ENCODE measurements at places on chromosomes 12 and 14.

GRCh38 chr14:53113989-53114388 is 39.1 kb downstream of the DDHD1 start:
- no peak for DNase-seq

GRCh38 chr12:44875417-44875953 is 630 bp downstream of the NELL2 start:
- DNase-seq: no peak

GRCh38 chr14:103107941-103108748 is 13.6 kb downstream of the EXOC3L4 start:
- no peak for DNase-seq

GRCh38 chr12:54195737-54196347 is 7.1 kb upstream of the SMUG1 start:
- no peak for DNase-seq

GRCh38 chr12:122190842-122191668 is 8.1 kb downstream of the LRRC43 start:
- DNase-seq: peak; percentile 56

DNA sequence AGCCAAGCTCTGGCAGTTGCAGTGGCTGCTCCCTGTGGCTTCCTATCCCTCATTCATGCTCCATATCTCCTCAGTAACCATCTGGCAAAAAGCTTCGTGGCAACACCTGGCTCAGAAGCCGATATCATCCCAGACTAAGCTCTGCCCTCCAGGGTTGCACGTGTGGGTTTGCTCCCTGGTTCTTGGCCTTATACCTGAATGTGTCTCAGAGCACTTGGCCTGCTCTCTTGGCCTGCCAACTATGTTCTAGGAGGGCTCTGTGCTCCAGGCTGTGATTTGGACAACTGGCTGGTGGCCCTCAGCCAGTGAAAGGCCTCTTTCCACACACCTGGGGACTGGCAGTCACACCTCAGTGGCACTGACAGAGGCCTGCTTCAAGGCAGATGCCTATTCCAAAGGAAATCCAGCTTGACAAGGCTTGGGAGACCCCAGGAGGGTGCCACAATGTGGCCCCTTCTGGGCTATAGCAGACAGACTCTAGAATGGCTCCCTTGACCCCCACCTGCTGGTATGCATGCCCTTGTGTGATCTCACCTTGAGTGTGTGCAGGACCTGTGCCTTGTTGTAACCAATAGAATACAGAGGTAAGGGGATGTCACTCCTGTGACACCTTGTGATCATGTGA is 10.5 kb downstream of the PLD4 start:
- DNase-seq: no peak

GRCh38 chr12:20189767-20190166 is 178.6 kb upstream of the PDE3A start:
- DNase-seq: no peak

GRCh38 chr12:11854011-11854499 is 204.6 kb downstream of the ETV6 start:
- no peak for DNase-seq

DNA sequence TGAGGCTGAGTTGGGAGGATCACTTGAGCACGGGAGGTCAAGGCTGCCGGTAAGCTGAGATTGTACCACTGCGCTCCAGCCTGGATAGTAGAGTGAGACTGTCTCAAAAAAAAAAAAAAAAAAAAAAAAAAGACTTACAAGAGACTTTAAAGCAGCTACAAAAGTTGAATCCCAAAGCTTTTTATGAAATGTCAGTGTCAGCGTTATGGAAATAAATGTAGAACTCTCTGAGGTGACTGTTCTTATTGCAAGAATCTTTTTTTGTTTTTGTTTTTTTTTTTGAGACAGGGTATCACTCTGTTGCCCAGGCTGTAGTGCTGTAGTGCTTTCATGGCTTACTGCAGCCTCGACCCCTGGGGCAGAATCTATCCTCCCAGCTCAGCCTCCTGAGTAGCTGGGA is 17.2 kb downstream of the FUT8 start:
- no peak for DNase-seq

- no peak for DNase-seq
Measured at GRCh38 chr12:95004610-95005009, 1.1 kb upstream of the NDUFA12 start.

GRCh38 chr12:71216725-71217579 is 59.2 kb upstream of the TSPAN8 start:
- peak; percentile 41 for DNase-seq

DNA sequence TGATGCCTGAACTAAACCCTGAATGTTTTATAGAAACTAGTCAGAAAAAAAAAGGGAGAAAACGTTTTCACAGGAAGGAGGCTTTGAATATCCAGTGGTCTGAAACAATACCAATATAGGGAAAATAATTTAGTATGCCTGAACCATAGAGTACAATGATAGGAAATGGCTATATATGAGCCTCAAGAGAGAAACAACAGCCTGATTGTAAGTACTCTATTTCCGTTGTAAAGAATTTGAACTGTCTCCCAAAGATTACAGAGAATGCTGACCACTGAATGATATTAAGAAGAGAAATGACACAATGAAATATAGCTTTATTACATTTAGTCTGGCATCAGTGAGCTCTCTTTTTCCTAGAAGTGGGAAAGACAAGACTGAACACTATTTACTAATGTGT is 5.5 kb upstream of the GABARAPL1 start:
- no peak for DNase-seq

DNA sequence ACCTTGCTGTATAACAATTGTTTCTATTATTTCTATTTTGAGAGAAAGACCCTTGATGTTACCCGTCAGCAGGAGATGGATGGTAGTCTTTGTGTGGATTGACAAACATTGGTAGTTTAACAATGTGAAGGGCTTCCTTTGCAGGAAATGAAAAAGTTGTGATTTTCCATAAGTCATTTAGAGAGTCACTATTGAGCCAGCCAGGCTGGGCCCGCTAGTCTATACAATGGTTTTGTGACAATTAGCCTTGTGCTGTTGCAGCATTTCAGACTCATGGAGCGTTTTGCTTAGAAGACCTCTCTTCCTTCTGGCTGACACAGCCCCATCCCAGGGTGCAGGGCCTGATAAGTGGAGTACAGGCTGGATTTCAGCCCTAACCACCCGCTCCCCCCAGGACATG is 18.3 kb upstream of the SLC38A2 start:
- no peak for DNase-seq

DNA sequence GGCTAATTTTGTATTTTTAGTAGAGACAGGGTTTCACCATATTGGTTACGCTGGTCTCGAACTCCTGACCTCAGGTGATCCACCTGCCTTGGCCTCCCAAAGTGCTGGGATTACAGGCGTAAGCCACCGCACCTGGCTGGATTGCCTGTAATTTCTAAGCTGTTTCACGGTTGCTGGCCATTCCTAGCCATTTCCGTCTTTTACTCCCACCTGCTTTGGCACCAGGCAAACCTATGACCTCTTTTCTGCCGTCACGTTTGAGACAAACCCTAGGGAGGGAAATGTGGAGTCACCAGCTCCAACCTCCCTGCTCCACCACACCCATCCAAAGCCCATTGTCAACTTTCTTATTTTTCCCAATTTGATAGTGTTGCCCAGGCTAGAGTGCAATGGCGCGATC is 1.2 kb downstream of the GPR132 start:
- DNase-seq: no peak

- no peak for DNase-seq
Measured at GRCh38 chr12:107337346-107338095, 244.2 kb upstream of the CRY1 start.

GRCh38 chr12:49962861-49963765 is 1.4 kb downstream of the AQP5 start:
- peak; percentile 61 for DNase-seq

- no peak for DNase-seq
Measured at GRCh38 chr14:105914738-105915385, 388.5 kb downstream of the TMEM121 start.

DNA sequence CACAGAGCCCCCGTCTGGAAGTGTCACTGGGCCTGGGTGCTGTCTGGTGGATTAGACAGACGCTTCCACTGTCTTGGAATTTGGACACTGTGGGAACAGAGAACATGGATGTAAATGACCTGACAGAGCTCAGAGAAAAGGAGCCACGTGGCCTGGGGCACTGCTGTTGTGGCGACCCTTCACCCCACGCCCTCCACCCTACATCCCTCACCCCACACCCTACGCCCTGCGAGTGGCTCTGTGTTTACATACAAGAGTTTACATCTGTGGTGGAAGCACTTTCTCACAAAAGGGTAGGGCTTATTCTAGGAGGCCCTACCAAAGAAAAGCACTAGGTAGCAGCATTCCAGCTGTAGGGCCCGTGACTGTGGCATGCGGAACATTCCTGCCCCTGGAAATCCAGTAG is 47.7 kb downstream of the B4GALNT3 start:
- DNase-seq: no peak

GRCh38 chr14:50127802-50128201 is 11.4 kb upstream of the VCPKMT start:
- no peak for DNase-seq

DNA sequence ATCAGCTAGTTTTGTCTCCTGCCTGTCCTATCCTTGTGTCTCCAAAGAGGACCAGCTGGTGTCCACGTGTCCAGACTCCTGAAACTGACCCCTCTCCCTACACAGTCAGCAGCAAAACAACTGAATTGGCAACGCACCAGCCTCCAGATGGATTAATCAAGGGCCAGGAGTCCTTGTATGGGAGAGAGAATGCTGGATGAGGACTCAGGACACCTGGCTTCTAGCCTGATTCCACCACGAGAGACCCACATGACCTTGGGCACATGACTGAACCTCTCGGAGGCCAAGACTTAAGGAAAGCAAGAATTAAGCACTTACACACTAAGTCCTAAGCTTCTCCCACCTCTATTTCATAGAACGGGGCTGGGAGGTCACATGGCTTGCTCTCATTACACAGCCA is 60.4 kb upstream of the CMKLR1 start:
- DNase-seq: no peak

- DNase-seq: peak; percentile 48
Measured at GRCh38 chr12:115840159-115840558, 437.3 kb downstream of the MED13L start.

DNA sequence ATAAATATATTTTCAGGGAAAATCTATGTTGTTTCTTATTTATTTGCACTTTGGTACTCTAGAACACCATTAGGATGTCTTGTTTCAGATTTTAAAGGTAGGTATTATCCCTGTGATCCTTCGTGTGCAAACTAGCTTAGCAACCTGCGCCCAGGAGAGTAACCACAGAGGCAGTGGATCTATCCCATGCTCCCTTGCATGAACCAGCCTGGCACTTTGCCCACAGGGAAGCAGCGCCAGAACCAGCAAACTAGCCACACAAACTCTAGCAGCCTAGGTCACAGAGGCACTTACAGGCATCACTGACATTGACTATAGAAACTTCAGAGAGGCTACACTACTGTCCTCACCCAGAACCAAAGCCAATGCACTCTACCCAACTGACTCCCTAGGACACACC is 76.1 kb downstream of the TSHR start:
- DNase-seq: no peak

- peak; percentile 82 for DNase-seq
Measured at GRCh38 chr12:112937741-112938719, at the start of gene OAS3. TSS of gene OAS3 (plus strand) at chr12:112938474. CDS start at chr12:112938531, 57 bp downstream.

DNA sequence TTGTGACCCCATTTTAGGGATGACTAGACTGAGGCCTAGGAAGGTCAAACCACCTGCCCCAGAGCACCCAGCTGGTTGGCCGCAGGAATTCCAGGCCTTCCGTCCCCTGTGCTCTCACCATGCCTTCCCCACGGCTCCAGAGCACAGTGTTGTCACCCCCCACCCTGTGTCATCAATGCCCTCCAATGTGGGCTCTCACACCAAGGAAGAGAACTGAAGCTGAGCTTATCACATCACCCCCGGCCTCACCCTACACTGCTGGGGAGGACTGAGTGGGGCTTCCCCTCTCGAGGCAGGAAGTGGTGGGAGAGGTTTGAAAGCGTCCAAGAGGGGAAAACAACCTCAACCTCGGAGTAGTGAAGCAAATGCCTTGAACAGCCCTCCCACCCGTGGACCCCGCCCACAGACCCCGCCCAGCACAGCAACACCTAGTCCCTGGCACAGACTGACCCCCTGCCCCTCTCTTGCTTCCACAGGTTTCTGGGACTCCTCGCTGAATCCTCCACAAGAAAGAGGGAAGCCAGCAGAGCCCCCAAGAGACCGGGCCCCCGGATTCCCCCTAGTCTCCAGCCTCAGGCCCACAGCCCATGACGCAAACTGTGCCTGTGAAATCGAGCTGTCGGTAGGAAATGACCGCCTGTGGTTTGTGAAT is 97.2 kb downstream of the LGMN start:
- DNase-seq: no peak

DNA sequence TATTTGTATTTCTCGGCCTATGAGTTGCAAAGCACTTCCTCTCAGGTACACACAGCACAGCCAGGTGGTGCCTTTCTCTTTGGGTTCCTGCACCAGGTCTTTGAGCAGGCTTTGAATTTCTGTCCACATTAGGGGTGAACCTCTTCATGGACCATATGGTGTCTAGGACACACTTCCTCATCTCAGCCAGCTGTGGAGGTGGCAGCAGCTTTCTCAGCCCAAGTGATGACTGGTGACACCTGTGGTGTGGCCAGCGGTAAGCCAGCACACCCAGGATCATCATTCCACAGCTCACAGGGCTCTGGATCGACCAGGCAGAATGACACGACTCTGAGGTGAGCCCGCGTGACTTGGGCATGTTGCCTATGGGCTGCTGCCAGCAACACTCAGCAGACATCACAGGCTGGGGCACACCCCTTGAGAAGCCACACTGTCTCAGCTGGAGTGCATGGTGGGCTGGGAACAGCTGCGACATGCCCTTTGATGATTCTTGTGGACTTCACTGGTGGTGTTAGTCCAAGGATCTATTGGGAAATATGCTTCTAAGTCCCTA is 36.8 kb downstream of the SLC5A8 start:
- DNase-seq: no peak

DNA sequence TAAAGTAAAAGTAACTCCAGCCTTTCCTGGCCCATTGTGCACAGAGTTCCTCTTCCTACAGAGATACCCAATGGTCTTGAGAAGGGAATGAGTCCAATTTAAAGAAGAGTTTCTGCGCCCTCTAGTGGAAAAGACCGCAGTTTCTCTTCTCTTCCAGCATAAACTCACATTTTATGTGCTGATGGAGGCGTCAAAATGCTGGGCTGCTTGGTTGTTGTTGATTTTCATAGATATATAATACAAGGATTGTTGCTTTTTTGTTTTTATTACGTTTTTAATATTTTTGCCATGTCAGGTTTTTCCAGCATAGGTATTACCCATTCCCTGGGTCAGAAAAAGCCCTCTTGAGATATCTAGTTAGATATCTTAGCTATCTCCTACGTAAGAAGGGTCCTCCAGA is 356.9 kb upstream of the STXBP6 start:
- DNase-seq: peak; percentile 53

DNA sequence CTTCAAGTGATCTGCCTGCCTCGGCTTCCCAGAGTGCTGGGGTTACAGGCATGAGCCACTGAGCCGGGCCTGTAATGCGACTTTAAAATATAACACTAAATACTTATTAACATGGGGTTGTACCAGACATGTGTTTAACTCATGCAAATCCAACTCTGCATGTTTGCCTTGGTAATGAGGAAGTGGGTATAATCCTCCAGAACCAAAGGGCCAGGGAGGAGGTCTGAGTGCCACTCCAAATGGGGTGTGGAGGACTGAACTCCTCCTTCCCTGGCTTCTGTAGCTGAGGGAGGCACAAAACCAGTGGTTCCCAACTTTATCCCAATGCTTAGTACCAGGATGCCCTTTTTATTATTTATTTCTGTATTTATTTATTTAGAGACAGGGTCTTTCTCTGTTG is 61.6 kb upstream of the MED13L start:
- DNase-seq: no peak

GRCh38 chr12:64650762-64651161 is 40.5 kb downstream of the RASSF3 start:
- DNase-seq: no peak

GRCh38 chr14:71212093-71212492 is 304.8 kb downstream of the PCNX1 start:
- DNase-seq: no peak

Data from NCI-H774 (cell line).